ENCODE measurements at places on chromosomes 11 and 22.

- no peak for DNase-seq
Measured at GRCh38 chr22:31917227-31917921, 27.0 kb upstream of the YWHAH start.

GRCh38 chr11:40029391-40029790, 1430.1 kb downstream of the LRRC4C start:
- DNase-seq, result no peak

GRCh38 chr11:60905047-60905446, 1.3 kb downstream of the PRPF19 start:
- no peak for DNase-seq

GRCh38 chr11:19403196-19403895, 162.6 kb upstream of the E2F8 start:
- DNase-seq, result no peak

GRCh38 chr11:37450613-37451012, 852.6 kb upstream of the RAG2 start:
- DNase-seq, result no peak
